ENCODE measurements at places on chromosomes 16 and 17.

GRCh38 chr16:89375021-89375420, 115.3 kb downstream of the ANKRD11 start:
- DNase-seq = no peak

DNA sequence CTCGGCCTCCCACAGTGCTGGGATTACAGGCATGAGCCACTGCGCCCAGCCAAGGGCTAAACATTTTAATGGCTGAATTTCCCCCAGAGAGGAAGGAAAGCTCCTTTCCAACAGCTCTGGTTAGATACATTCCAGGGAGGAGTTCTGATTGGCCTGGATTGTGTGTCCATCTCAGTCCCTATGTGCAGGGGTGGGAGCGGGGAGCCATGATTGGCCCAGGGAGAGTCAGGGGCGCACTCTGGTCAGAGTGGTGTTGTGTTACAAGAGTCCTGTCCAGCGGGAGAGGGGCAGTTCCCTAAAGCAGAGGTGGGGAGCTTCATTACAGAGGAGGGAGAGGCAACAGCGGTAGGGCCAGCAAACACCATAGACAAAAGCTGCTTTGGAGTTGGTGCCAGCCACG, 75.0 kb downstream of the RAP1GAP2 start:
- DNase-seq = no peak

GRCh38 chr17:19978209-19978802, 678 bp upstream of the AKAP10 start:
- no peak for DNase-seq

DNA sequence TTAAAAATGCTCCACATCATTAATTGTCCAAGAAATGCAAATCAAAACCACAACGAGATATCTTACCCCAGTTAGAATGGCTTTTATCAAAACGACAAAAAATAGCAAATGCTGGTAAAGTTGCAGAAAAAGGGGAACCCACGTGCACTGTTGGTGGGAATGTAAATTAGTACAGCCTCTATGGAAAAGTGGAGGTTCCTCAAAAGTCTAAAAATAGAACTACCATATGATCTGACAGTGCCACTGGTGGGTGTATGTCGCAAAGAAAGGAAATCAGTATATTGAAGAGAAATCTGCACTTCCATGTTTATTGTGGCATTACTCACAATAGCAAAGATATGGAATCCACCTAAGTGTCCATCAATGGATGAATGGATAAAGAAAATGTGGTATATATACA, 38.2 kb upstream of the ZFHX3 start:
- no peak for DNase-seq

DNA sequence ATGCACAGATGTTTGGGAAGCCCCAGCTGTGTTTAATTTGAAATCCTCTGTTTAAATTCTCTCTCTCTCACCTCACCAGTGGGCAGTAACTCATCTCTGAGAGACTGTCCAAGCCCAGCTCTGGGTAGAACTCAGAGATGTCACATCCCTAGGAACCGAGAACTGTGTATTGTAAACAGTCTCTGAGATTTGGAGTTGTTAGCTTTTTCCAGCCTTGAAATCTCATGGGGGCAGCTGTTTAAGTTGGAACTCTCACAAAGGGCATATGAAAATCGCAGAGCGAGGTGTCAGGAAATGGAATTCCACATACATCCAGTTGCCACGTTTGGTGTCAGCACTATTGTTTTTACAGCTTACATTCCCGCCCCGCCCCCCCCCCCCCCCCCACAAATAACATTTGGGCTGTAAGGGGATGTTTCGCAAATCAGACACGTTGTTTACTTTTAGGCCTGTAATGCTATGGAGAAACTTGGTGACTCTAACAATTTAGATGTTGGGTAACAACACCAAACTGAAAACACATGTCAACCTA, 34.3 kb downstream of the VPS35L start:
- DNase-seq = no peak

DNA sequence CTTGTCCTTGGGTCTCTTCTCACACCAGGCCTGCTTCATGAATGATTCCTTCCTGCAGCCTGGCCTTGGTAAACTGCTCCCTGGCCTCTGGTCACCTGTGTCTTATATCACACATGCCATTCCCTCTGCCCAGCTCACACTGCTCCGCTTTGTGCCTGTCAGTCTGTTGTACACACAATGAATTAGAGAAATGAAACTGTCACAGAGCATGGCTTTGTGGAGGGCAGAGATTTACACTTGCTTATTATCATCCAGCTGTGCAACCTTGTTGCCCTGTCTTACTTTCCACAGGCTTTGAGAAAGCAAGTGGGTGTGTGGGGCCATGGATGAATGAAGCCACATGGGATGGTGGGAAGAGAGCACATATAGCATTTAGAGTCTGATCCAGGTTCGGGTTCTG, 22.4 kb downstream of the ALDH3A2 start:
- DNase-seq = no peak

- no peak for DNase-seq
These were observed 621 bp downstream of the KCNJ2 start for GRCh38 chr17:70169709-70170597.

- DNase-seq = no peak
These were observed 44.1 kb downstream of the CCDC57 start for GRCh38 chr17:82168568-82168967.

Data from tibial artery (tissue), 4 donors.